Activated CD4-positive, alpha-beta T cell treated with anti-CD3 and anti-CD28 coated beads, Interleukin-2, amount 50 U/mL, for 24 hours (primary cell): ENCODE measurements at places on chromosomes 11 and 22.

DNA sequence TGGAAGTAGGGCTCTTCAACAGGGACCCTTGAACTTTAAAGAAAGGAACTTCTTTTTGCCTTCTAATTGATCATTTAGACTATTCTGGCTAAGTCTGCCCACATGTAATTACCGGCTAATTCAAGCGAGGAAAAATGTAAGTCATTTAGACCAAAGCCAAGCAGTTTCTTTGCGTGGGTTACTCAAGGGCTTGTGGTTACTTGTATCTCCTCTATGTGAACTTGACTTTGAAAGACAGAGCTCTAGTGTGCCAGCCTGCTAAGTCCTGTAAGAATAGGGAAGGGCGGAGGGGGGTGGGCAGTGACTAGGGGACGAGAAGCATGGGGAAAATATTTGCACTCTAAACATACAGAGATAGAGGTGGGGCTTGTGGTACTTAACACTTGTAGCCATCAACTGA, 145.2 kb upstream of the TEAD1 start:
- DNase-seq = no peak

GRCh38 chr11:116691771-116692177, 81.0 kb downstream of the BUD13 start:
- peak; percentile 25 for DNase-seq

- DNase-seq = no peak
Measured at GRCh38 chr22:27775758-27776649, 25.6 kb downstream of the MN1 start.

- DNase-seq = no peak
Measured at GRCh38 chr22:47616396-47617020, 854.1 kb downstream of the TBC1D22A start.

DNA sequence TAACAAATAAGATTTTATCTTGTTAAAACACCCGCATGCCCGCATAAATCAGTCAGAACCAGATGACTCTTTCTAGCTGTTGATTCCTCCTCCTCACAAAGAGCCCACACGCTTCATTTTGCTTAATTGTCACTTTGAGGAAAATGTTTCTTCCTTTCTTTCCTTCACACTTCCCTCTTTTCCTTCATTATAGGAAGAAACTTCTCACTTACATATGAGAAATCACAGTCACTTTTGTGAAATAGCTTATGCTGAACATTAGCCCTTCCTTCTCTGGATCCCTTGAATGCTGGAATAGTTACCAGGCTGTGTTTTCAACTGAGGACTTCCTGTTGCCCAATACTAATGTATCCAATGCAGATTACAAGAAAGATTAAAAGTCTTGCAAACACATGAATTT, 5.8 kb downstream of the MS4A6E start:
- no peak for DNase-seq

GRCh38 chr11:15371533-15371932, 256.8 kb downstream of the INSC start:
- DNase-seq = no peak

DNA sequence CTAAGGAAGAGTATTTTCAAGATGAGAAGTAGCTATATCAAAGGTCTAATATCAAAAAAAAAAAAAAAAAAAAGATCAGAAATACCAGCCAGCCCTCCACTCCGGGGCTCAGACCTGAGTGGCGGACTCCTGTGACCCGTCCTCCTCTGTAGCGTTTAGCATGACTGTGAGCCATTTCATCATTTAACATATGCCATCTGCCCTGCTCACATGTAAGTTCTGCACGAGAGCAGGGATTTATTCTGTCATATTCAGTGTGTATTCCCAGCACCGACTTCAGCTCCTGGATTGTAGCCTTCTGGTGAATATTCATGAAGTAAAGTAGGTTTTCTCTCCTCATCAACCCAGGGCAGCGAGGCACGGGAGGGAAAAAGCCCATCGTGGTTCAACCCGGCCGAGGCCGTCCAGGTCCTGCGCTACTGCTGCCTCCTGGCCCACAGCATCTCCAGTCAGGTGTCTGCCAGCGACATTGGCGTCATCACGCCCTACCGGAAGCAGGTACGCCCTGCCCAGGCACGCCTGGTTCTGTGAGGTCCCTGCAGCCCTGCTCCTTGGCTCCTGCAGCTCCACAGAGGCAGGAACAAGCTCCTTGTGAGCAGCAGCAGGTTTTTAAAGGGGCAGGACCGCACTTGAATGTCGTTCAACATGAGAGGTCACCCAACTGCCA, 12.7 kb upstream of the PANX2 start:
- no peak for DNase-seq

DNA sequence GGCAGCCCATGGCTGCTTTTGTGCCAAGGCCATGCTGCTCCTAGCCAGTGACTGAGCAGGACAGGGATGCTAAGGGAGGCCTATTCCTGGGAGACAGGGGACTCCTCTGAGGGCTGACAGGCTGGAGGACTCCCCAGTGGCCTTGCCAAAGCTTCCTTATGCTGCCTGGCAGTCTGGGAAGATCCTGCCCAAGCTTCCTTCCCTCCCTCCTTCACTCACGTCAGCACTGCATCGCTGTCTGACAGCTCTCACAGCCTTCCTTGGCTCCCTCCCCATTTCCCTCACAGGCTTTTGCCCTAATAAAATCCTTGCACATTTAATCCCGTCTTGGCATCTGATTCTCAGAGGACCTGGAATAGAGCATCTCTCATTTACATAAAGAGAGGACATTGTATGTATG, 26.5 kb downstream of the HTR3A start:
- no peak for DNase-seq

- DNase-seq = no peak
Measured at GRCh38 chr11:2762451-2762850, 62.7 kb upstream of the KCNQ1OT1 start.

DNA sequence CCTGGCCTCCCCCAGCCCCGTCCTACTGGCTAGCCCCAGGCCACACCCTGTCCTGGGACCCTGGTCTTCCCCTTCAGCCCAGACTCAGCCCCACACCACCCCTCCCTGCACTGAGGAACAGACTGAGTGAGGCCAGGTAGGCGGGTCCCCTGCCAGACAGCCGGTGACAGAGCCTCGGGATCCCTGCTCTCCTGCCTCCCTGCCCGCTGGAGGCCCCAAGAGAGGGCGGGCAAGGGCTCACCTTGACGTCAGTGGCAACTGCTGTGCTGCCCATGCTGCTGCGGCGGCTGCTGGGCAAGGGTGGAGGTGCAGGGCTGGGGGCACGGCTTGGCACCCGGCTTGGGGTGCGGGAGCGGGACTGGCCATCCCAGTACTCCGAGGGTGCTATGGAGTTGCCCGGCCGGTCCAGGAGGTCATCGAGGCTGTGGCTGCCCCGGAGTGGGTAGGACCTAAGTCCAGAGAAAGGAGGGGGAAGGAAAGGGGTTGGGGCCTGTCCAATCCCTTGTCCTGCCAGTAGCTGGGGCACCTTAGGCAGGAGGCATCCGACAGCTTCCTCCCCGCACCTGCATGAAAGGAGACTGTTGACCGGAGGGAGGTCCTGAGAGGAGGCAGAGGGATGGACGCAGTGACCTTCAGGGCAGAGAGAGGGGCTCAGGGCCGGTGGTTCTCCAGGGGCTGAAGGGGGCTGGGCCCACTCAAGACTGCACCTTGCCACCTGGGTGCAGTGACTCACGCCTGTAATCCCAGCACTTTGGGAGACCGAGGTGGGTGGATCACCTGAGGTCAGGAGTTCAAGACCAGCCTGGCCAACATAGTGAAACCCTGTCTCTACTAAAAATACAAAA, 2.2 kb upstream of the SLC16A8 start:
- no peak for DNase-seq

- DNase-seq = no peak
Measured at GRCh38 chr11:101478587-101479369, 105.0 kb downstream of the TRPC6 start.

DNA sequence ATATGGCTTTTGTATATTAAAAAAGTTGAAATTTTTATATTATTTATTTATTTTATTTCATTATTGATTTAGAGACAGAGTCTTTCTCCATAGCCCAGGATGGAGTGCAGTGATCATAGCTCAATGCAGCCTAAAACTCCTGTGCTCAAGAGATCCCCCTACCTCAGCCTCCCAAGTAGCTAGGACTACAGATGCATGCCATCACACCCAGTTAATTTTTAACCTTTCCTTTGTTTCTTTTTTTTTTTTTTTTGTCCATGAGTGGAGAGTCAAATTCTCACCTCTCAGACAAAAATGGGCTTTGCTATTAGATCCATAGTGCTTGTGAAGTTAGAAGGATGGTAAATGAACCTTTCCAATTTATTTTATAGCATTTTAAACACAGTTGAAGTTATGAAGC, 182.5 kb downstream of the SOX6 start:
- no peak for DNase-seq

GRCh38 chr11:110098645-110099044, 5.5 kb downstream of the ZC3H12C start:
- no peak for DNase-seq

DNA sequence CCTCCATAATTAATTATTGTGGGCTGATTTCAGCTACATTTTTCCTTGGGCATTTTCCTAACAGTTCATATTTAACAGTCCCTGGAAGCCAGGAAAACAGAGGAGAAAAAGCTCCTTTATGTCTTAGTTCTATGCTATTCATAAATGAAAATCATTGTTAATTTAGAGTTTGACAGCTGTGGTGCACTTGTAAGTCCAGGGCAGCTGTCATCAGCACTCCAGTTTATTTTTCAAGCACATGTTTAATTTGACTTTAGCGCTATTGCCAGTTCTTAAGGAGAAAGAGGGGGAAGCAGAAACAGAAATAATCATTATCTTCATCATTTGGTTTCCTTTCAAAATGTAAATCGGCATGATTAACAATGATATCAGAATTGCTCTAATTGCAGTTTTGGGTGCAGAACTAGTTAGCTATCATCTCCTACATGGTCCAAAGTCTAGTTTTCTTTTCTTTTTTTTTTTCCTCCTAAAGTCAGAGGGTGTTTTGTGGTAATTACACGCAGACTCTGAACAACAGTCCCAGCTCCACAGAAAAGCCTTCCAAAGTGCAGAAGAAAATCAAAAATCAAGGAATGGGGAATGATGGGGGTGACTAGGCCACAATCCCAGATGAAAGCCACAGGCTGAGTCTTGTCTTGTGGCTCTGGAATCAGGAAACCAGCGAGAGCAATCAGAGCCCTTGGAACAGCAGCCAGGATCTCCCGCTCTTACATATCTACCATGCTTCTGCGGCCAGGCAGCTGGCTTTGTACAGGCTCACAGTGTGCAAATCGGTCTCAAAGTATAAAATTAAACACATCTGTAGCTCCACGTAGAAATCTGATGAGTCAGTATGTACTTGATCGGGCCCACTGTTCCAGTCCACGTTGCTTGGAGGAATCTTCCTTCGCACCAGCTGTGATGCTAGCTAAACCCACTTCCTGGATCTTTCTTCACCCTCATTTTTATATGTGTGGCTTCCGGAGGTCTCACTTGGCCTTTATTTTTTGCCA, 91.9 kb downstream of the SPON1 start:
- DNase-seq = no peak

- DNase-seq = no peak
Measured at GRCh38 chr11:1480191-1480554, 6.4 kb downstream of the MOB2 start.

- DNase-seq = no peak
Measured at GRCh38 chr11:131146827-131147490, 223.5 kb upstream of the NTM start.

DNA sequence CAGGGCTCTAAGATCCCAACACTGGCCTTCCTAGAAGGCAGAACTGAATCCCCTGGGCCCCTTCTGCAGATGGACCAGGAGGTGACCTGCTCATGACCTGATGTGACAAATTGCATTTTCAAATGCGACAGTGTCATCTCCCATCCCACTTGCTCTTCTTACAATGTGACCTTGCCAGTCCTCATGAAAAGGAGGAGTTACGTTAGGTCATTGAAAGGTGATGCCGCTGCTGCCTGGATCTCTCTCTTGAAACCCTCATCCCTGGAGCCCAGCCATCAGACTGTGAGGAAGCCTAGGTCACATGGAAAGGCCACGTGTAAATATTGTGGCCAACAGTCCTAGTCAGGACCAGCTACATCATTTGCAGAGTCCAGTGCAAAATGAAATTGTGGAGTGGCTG, 5.7 kb upstream of the C1QTNF4 start:
- DNase-seq = no peak

GRCh38 chr11:74278103-74278502, 33.3 kb downstream of the P4HA3 start:
- no peak for DNase-seq

DNA sequence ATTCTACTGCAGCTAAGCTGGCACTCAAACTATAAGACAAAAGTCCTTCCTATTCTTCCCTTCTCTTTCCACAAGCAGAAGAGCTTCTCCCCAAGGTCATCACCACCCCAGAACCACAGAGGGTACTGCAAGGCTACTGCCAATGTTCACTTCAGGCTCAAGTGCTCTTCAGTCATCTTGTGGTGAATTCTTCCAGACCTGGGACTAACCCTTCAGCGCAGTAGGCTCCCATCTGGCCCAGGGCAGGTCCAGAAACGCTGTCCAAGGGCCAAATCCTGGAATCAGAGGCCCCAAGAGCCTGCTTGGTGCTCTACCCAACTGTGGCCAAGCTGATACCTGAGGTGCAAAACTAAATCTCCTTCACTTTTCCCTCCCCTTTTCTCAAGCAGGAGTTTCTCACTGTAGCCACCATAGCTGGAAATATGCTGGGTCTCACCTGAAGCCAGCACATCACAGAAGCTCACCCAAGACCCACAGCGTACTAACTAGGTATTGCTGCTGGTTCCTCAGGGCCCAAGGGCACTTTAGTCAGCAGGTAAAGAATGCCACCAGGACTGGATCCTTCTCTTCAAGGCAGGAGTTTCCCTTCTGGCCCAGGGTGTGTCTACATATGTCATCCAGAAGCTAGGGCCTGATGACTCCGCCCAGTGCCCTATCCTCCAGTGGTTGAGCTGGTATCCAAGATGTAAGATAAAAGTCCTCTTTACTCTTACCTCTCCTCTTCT, 27.8 kb downstream of the FCHSD2 start:
- no peak for DNase-seq

- no peak for DNase-seq
Measured at GRCh38 chr11:13053255-13053917, 44.3 kb downstream of the RASSF10 start.
